ENCODE measurements at places on chromosomes 3 and 15. TPM values are rescaled to one million over a fixed set of nuclear protein-coding genes. Genes with fewer than 3 reads are reported as not detected.

GRCh38 chr15:99450896-99451358 lies 114.9 kb upstream of the MEF2A start:
- peak; percentile 36 for DNase-seq

GRCh38 chr3:22923711-22924110 lies 279.4 kb upstream of the UBE2E2 start:
- DNase-seq, result no peak

DNA sequence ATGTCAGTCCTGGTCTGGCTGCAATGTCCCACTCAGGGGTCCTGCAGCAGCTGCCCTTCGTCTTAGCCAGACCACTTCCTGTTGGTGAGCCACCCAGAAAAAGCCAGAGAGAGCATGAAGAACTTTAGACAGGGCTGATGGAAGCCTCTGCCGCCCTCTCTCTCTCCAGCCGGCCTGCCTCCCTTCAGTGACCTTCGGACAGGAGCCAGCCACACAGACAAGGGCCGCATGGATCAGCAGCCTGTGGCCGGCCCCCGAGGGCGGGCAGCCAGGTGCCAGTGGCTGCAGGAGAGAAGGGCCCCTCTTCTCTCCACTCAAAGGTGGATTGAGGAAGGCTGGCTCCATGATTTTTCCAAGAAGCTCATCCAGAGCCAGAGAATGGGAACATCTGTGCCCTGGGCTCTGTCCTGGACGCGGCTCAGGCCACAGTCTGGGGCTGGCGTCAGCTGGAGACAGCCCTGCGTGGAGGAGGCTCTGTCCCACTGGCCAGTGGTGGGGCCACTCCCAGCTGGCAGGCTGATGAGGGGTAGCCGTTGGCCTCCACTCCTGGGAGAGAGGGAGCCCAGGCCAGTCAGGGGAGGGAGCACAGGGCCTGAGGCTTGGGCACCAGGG lies 42.9 kb downstream of the ISG20 start:
- DNase-seq, result no peak

GRCh38 chr3:152183473-152183872 lies 85.3 kb upstream of the MBNL1 start:
- no peak for DNase-seq

GRCh38 chr3:20974396-20974795 lies 776.6 kb downstream of the ZNF385D start:
- DNase-seq, result no peak

- no peak for DNase-seq
Observed at GRCh38 chr3:39271363-39271914, 8.4 kb downstream of the CX3CR1 start.

DNA sequence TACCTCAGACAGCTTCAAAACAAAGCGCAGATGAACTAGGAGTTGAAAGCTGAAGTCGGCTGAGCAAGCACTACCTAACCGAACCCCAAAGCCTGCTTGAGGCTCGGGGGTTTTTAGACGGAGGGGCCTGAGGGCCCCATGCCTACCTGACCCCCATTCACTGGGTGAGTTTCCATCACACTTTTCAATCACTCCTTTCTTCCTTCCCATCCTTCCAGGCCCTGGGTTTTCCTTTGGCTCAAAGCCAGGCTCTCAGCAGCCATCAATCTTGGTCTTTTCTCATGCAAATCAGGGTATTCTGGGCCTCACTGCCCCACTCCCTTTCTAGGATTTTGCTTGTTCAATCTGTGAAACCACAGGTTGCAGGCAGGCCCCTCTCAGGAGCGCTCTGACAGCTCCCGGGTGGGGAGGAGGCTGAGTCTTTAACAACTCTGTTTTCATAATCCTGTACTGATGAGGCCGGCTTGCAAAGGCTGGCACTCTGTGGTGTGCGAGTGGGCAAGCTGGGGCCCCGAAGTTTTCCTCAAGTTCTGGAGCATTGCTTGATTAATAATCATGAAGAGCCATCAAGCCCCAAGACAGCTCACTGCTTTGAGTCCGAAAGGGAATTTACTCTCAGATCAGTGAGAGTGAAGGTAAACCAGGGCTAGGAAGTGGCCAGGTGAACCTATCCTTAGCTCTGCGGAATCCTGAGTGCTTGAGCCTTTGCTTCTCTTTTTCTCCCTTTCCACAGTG lies 97.6 kb downstream of the FRMD4B start:
- DNase-seq, result no peak

DNA sequence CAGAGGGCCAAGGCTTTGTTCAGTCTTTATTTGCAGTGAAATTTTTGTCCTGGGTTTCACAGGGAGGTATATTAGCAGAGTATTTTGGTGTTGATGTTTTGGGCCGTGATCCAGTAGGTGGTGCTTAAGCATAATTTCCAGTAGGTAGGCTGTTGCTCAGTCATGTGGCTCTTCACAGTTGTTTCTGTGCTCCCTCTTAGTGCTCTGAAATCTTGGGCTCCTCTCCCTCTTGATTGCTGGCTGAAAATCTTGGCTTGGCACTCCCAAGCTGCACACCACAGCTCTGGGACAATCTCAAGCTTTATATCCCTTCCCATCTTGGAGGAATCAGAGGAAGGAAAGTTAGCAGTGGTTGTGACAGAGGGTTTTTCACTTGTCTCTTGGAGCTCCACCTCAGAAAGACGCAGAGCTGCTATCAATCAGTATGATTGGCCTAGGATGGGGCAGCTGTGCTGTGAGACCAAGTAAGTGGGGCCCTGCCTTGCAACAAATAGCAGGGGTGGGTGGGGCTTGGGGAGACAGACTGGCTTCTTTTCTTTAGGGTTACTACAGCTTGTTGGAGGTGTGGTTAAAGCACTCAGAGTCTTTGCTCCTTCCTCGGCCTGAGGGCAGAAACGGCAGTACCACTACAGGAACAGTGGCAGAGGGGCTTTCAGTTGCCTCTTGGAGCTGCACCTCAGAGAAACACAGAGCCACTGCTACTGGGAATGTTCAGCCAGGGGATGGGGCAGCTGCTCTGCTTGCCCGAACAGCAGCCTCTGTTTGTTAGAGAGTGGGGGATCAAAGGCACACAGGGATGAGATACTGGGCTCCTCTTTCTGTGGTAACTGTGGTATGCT lies 627.0 kb downstream of the SI start:
- DNase-seq, result no peak

DNA sequence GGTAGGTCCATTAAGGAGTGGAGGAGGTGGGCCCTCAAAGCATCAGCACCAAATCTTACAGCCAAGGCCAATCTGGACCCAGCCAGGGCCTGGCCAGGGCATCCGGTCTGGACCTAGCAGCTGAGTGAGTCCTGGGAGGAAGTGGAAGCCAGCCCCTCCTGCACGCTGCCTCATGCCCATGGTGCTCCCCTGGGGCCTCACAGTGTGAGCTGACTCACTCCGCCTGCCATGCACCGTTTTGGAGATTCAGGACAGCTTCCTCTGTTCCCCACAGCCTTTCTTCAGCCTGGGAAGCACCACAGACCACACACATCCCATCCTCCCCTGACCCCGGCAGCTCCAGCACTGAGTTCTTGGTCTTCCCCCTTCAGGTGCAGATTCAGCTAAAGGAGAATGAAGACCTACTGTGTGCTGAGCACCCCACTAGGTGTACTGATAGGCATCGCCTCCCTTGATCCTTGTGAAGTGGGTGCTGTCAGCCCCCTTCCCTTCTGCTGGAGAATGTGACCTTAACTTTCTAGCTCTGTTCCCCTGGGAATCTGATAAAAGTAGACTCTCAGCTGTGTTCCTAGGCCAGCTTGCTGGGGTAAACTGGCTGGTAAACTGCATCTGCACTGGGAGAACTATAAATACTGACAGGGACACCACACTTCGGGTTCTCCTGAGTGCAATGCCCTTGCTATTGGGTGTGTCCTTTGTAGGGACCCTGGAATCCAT lies 36.8 kb upstream of the SEC13 start:
- no peak for DNase-seq

GRCh38 chr15:31867536-31868442 lies 162.5 kb upstream of the CHRNA7 start:
- DNase-seq, result peak; percentile 3

- DNase-seq, result no peak
Observed at GRCh38 chr15:70521576-70522322, 241.6 kb downstream of the UACA start.

DNA sequence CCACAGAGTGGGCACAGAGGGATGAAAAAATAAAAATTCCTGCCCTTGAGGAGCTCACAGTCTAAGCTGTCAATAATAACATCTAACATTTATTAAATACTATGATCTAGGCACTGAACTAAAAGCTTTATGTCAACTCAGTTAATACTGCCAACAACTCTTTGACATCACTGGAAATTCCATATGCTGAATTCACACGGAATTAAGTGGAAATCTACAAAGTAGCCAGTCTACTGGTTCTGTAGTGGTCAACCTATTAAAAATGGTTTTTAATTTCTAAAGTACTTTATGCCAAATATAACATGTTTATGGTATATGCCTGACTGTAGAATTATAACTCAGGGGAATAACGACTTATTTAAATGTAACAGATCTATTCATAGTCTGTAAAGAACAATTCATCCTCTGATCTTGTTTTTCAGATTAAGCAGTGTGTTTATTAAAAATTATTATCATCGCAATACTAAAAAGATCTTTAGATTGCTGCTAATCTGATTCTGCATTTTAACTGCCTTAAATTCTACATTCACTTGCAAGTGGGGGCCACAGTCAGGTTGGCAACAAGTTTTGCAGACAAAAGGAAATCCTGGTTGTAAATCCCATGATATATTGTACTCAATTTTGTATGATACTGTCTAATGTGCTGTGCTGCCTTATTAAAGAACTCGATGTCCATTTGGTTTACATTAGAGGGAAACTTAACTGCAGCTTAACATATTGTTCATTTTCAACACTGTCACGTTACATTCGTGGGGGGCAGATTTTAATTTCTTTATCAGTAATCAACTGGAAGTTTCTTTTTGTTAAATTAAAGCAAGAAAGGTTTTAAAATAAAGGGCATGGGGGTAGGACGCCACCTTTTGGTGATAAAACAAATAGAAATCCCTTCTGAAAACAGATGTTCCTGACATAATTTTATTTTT lies 2.6 kb upstream of the FOXP1 start:
- peak; percentile 26 for DNase-seq

- DNase-seq, result peak; percentile 22
Observed at GRCh38 chr3:172595664-172596393, 72.6 kb upstream of the TNFSF10 start.

- DNase-seq, result no peak
Observed at GRCh38 chr3:121957674-121958415, 63.6 kb downstream of the SLC15A2 start.

GRCh38 chr3:184419171-184419570 lies 39.3 kb downstream of the CHRD start:
- no peak for DNase-seq

DNA sequence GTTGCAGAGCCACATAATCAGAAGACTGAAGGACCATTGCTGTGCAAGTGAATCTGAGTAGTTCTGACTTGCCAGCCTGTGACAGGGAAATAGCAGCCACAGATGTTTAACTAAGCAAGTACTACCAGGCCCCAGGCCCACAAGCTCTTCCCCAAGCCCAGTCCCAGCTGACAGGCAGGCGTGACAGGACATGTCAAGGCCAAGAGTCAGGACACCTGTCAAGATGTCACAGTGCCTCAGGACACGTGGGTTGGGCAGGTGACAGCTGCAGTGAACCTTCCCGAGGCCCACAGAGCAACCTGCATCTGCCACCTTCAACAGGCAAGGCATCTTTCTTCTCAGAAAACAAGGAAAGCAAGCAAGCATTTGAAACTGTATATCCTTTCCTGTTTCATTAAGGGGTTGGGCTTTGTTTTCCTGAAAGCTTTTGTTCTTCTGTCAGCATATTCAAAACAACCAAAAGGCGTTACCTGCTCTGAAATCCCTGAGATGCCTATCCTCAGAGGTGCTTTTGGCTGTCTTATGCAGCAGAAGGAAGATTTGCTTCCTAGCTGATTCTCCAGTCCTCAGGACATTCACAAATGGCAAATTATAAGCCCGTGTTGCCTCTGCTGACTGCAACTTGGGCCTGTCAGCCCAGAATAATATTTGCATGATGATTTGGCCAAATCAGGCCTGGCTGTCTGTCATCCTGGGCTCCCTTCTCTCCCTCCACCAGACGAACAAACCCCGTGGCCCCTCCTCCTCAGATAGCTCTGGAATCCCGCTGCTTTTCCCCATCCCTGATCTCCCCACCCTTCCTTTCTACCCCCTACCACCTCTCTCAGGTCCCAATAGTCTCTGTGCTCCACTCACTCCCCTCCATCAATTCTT lies 171.8 kb upstream of the WNT5A start:
- DNase-seq, result no peak

GRCh38 chr3:30681649-30682211 lies 75.3 kb downstream of the TGFBR2 start:
- peak; percentile 65 for DNase-seq

GRCh38 chr3:101513419-101513986 lies 491 bp upstream of the SENP7 start:
- DNase-seq, result peak; percentile 56

DNA sequence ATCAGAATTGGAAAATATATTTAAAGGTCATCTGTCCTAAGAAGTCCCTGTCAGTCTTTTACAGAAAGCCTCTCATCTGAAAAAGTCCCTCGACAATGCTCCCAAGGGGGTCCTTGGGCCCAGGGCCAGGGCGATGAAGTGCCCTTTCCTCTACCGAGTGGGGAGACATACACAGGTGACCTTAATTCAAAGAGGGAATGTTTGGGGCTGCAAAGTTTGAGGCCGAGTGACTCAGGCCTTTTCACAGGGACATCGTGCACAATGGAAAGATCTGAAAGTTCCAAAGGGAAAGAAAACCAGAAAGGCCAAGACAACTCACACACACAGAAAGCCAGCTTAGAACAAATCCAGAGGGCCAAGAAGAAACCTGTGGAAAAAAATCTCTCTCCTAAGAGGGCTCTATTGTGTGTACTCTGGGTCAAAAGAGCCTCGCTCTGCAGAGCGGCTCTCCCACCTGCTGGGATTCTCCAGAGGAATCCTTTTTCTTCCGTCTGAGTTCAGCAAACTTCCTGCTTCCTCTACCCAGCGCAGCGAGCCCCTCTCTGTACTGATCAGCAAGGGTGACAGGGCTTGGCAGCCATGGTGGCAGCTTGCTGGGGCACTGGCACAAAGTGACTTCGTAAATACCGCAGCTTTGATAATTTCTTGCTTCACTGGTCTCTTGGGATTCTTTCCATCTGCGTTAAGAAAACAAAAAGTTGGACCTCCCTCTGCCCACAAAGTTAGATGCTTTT lies 259.1 kb downstream of the OPA1 start:
- DNase-seq, result no peak

Gene HRG
- not detected for total RNA-seq

Gene ADAMTS17
- 17.0 TPM for total RNA-seq

Gene IMPDH2
- total RNA-seq, result 261 TPM

Gene DBR1
- total RNA-seq, result 16.3 TPM

Gene PLA2G4E
- 33.8 TPM for total RNA-seq

Gene CCR1
- 3.2 TPM for total RNA-seq

Gene PLOD2
- total RNA-seq, result 24.2 TPM

Gene ANKRD63
- not detected for total RNA-seq

Gene C3orf18
- 7.2 TPM for total RNA-seq
